Chondrocyte (in vitro differentiated cells): ENCODE measurements at places on chromosomes 1 and 21. TPM values are rescaled to one million over a fixed set of nuclear protein-coding genes. Genes with fewer than 3 reads are reported as not detected.

GRCh38 chr1:30885570-30886522, 22.7 kb downstream of the SDC3 start:
- DNase-seq, result no peak
- H3K27ac ChIP-seq, result no peak overlapping the region
- H3K4me3 ChIP-seq, result no peak overlapping the region
- H3K4me1 ChIP-seq, result peaks cover 32% of the 10 kb centered on the region
- no peaks in the 10 kb centered on the region for H3K36me3 ChIP-seq

GRCh38 chr1:155553349-155553748, 9.3 kb downstream of the ASH1L start:
- H3K36me3 ChIP-seq, result peaks cover 1% of the 10 kb centered on the region
- H3K4me3 ChIP-seq, result no peak overlapping the region
- no peak for DNase-seq
- H3K27ac ChIP-seq, result peak overlapping the region; percentile 38
- H3K27me3 ChIP-seq, result no peaks in the 10 kb centered on the region
- H3K4me1 ChIP-seq, result peaks cover 16% of the 10 kb centered on the region

- peaks cover 8% of the 10 kb centered on the region for H3K4me1 ChIP-seq
- peaks cover 10% of the 10 kb centered on the region for H3K27me3 ChIP-seq
- no peak overlapping the region for H3K27ac ChIP-seq
- H3K36me3 ChIP-seq, result no peaks in the 10 kb centered on the region
- no peak overlapping the region for H3K4me3 ChIP-seq
Measured at GRCh38 chr1:229023651-229024300, 247.1 kb upstream of the RAB4A start.

DNA sequence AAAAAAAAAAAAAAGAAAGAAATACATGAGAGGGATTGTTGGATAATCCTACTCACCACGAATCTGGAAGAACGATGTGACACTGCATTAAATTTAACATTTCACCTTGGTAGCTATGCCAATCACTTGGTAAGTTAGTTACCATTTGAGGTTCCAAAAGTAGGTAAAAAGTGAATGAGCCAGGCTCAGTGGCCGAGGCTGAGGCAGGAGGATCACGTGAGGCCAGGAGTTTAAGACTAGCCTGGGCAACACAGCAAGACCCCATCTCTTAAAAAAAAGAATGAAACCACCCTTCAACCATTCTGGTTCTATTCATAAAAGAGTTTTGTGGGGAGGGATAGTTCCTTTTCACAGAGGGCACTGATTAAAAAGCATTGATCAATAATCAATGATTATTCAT, 133.6 kb downstream of the ADSS2 start:
- no peak overlapping the region for H3K4me3 ChIP-seq
- H3K36me3 ChIP-seq, result no peaks in the 10 kb centered on the region
- peaks cover 17% of the 10 kb centered on the region for H3K4me1 ChIP-seq
- no peak for DNase-seq
- H3K27ac ChIP-seq, result no peak overlapping the region

The OR2M3 gene
- total RNA-seq, result not detected in 3 replicates

- peaks cover 27% of the 10 kb centered on the region for H3K27me3 ChIP-seq
- no peak overlapping the region for H3K27ac ChIP-seq
- H3K36me3 ChIP-seq, result no peaks in the 10 kb centered on the region
- no peak overlapping the region for H3K4me3 ChIP-seq
- no peaks in the 10 kb centered on the region for H3K4me1 ChIP-seq
- no peak for DNase-seq
Measured at GRCh38 chr1:229221106-229222019, 49.5 kb upstream of the RAB4A start.

The ATPAF1 gene
- total RNA-seq, result 22.9 to 33.2 TPM (median 27.7 TPM) in 3 replicates

DNA sequence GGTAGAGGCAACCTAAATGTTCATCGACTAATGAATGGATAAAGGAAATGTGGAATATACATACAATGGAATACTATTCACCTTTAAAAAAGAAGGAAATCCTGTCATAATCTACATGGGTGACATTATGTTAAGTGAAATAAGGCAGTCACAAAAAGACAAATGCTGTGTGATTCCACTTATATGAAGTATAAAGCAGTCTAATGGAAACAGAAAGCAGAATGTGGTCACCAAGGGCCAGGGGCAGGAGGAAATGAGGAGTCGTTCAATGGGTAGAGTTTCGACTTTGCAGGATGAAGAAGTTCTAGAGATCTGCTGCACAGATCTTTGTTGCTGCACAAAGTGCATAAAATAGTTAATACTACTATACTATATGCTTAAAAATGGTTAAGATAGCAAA, 7.8 kb downstream of the DIPK1A start:
- H3K4me1 ChIP-seq, result peaks cover 11% of the 10 kb centered on the region
- no peak overlapping the region for H3K27ac ChIP-seq
- H3K27me3 ChIP-seq, result no peaks in the 10 kb centered on the region
- H3K4me3 ChIP-seq, result no peak overlapping the region
- H3K36me3 ChIP-seq, result no peaks in the 10 kb centered on the region

The HPCAL4 gene
- total RNA-seq, result not detected in 3 replicates

The NPHS2 gene
- not detected in 3 replicates for total RNA-seq

DNA sequence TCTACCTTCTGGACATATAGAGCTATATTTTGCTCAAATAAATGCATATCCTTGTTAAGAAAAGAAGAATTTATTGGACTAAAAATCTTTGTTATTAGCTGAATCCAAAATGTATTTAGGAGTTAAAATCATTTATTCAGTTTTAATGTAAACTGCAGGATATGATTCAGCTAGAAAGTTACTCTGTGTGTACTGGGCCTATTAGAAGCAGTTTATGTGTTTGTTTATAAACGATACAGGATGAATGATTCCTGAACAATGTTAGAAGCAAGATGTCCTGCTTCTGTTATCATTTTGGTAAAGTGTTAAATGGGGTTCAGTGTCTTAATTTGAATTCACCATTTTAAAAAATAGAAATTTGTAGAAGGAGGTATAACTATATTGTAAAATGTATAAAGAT, 549.2 kb upstream of the ZRANB2 start:
- no peak for DNase-seq
- no peaks in the 10 kb centered on the region for H3K36me3 ChIP-seq
- H3K27me3 ChIP-seq, result no peaks in the 10 kb centered on the region
- H3K4me3 ChIP-seq, result no peak overlapping the region
- no peaks in the 10 kb centered on the region for H3K4me1 ChIP-seq
- H3K27ac ChIP-seq, result no peak overlapping the region

The CSMD2 gene
- total RNA-seq, result 0.10 to 0.55 TPM (median 0.46 TPM) in 3 replicates

The SAMD13 gene
- total RNA-seq, result 0.65 to 1.4 TPM (median 0.92 TPM) in 3 replicates

DNA sequence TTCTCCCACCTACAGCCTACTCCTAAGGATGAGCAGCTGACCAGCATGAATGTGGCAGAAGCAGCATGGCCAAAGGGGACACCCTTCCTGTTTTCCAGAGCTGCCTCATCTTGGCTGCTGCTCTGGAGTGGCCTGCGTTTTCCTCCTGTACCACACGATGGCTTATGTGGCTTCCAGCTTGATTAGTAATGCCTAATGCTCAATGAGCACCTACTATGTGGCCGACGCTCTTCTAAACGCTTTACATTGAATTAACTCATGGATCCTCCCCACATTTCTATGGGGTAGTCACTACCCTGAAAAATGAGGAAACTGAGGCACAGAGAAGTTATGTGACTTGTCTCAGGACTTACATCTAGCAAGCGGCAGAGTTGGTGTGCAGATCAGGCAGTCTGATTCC, 18.0 kb upstream of the SDHB start:
- peak; percentile 4 for DNase-seq
- no peaks in the 10 kb centered on the region for H3K4me1 ChIP-seq
- H3K27me3 ChIP-seq, result peaks cover under 1% of the 10 kb centered on the region
- H3K36me3 ChIP-seq, result no peaks in the 10 kb centered on the region
- no peak overlapping the region for H3K27ac ChIP-seq
- no peak overlapping the region for H3K4me3 ChIP-seq

GRCh38 chr1:187977298-187977697, 1148.5 kb downstream of the PLA2G4A start:
- H3K4me1 ChIP-seq, result no peaks in the 10 kb centered on the region
- H3K27me3 ChIP-seq, result no peaks in the 10 kb centered on the region
- no peak for DNase-seq
- no peak overlapping the region for H3K4me3 ChIP-seq
- no peaks in the 10 kb centered on the region for H3K36me3 ChIP-seq
